ENCODE measurements at places on chromosomes 5 and 9. TPM values are rescaled to one million over a fixed set of nuclear protein-coding genes. Genes with fewer than 3 reads are reported as not detected.

- no peak for DNase-seq
Measured at GRCh38 chr5:141605523-141606277, 13.1 kb downstream of the DIAPH1 start.

GRCh38 chr5:150181027-150181426 lies 8.8 kb upstream of the SLC6A7 start:
- DNase-seq: no peak

GRCh38 chr9:30235564-30235963 lies 2148.9 kb upstream of the ACO1 start:
- no peak for DNase-seq

DNA sequence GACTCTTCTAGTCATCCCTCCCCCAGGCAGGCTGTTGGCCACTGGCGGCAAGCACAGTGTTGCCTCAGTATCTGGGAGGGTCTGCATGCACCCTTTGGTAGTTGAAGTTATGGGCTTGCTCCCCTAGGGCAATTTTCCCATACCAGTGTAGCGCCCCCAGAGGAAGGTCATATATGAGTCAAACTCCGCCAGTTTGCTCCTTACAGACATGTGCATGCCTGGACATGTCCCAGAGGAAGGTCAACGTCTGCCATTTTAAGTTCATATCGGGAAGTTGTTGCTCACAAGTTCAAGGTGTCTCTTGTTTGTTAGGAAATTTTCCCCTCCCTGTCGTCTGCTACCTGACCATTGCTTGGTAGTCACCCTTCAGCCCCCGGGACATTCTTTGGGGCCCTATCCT lies 51.3 kb upstream of the MROH2B start:
- DNase-seq: no peak

DNA sequence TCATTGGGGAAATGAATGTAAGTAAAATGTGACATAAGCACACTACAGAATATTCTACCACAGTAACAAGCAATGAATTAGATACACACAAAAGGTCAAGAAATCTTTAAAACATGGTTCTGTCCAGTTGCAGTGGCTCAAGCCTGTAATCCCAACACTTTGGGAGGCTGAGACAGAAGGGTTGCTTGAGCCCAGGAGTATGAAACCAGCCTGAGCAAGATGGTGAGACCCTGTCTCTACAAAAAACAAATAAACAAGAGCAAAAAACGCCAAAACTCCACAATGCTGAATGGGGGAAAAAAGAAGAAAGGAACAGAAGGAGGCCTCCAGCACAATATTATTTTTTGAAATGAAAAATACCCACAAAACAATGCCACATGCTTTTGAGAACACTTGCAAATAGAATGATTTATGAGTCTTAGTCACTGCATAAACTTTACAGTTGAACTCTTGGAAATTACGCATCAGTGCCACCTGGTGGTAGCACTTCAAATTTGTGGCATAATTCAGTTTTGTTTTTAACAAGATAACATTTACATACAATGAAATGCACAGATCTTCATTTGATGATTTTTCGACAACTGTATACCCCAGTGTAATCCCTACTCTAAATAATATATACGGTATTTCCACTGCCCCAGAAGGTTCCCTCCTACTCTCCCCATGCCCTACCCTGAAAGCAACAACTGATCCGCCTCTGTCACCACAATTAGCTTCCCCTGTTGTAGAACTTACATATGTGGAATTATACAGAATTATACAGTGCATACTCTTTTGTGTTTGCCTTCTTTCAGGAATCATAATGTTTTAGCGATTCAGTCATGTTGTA lies 14.4 kb upstream of the SPINK4 start:
- DNase-seq: no peak

DNA sequence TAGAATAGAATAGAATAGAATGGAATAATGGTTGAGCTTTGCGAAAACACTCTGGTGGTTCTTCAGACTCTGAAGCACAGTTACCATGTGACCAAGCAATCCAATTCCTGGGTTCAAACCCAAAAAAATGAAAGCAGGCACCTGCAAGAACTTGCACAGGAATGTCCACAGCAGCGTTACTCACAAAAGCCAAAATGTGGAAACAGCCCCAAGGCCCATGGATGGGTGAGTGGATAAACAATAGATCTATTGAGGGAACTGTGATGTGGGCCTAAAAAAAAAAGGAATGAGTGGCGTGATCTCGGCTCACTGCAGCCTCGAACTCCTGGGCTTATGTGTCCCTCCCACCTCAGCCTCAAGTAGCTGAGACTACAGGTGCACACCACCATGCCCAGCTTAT lies 21.4 kb upstream of the TMEM250 start:
- DNase-seq: no peak

- DNase-seq: no peak
Measured at GRCh38 chr5:91127456-91128081, 255.5 kb downstream of the ARRDC3 start.

GRCh38 chr5:154829589-154830218 lies 20.7 kb downstream of the FAXDC2 start:
- DNase-seq: no peak

- DNase-seq: no peak
Measured at GRCh38 chr9:13992138-13993088, 321.5 kb downstream of the NFIB start.

DNA sequence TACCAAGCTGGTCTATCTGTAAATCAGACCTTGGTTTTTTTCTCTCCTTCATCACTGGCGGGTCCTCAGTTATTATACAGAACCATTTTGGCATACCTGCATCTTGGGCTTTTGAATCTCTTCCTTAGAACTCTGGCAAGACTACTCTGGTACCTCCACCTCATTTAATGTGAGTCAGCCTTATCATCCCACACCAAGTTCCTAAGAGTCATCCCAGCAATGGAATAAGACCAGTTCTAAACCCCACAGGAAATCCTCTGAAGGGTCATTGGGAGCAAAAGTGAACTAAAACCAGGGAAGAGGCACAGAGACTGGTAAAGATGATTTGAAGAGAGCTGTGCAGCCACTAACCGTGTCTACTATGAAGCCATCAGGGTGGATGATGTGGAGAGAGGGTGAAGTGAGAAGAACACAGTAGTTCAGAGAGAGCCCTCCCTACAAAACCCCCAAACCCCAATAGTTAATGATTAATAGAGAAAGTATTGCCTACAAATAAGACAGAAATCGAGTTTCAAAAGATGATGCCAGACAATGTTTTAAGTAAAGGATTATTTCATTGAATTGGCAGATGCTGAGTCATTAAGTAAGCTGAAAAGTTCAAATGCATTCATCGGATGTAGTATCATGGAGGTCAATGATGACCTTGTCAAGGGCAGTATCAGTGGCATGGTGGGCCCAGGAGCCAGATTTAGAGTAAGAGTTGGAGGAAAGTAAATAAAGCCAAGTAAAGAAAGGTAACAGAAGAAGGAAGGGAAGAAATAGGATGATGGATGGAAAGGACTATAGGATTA lies 85.4 kb downstream of the PCSK1 start:
- DNase-seq: no peak

- no peak for DNase-seq
Measured at GRCh38 chr9:110545705-110546104, 33.8 kb downstream of the SVEP1 start.

DNA sequence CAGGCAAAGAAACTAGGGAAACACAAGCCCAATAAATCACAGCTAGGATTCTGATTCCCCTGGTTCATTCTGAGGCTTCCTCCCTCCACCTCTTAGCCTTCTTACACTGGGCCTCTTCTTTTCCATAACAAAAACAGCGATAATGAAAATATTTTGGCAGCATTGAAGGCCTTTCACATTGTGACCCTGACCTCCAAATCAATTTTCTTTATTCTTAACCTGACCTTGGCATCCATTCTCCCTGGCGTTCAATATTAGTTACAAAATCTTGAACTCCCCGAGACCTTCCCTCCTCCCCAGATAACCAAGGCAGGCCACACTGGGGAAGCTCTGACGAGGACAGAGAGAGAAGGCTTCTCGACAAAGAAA lies 399.9 kb downstream of the ZSWIM6 start:
- no peak for DNase-seq

DNA sequence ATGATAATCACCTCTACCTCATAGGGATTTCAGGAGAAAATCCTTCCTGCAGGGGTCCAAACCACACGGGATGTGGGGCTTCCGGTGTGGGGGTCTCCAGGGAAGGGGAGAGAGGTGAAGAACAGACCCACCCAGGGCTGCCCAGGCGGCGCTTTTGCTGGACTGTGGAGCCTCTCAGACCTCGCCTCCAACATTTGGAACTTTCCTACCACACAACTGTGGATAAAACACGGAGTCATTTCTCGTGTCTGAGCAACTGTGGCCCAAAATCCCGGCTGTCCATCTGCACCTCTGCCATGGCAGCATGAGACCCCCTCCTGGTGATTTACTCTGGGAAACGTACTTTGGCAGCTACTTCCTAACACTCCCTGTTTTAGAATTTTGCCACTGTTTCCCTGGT lies 307.8 kb upstream of the IRX4 start:
- DNase-seq: no peak

GRCh38 chr5:123659011-123659410 lies 147.0 kb downstream of the CSNK1G3 start:
- no peak for DNase-seq

DNA sequence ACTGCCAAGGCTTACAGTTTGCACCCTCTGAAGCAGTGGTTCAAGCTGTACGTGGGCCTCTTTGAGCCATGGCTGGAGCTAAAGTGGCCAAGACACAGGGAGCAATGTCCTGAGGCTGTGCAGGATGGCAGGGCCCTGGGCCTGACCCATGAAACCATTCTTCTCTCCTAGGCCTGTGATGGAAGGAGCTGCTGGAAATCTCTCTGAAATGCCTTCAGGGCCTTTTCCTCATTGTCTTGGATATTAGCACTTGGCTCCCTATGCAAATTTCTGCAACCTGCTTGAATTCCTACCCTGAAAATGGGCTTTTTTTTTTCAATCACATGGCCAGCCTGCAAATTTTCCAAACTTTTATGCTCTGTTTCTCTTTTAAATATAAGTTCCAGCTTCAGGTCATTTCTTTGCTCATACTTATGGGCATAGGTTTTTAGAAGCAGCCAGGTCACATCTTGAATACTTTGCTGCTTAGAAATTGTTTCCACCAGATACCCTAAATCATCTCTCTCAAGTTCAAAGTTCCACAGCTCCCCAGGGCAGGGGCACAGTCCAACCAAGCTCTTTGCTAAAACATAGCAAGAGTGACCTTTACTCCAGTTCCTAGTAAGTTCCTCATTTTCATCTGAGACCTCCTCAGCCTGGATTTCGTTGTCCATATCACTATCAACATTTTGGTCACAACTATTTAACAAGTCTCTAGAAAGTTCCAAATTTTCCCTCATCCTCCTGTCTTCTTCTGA lies 138.3 kb downstream of the OSTF1 start:
- DNase-seq: no peak

GRCh38 chr5:138569782-138570181 lies 5.4 kb downstream of the HSPA9 start:
- DNase-seq: no peak

GRCh38 chr9:132547976-132548730 lies 34.3 kb upstream of the BARHL1 start:
- DNase-seq: no peak

DNA sequence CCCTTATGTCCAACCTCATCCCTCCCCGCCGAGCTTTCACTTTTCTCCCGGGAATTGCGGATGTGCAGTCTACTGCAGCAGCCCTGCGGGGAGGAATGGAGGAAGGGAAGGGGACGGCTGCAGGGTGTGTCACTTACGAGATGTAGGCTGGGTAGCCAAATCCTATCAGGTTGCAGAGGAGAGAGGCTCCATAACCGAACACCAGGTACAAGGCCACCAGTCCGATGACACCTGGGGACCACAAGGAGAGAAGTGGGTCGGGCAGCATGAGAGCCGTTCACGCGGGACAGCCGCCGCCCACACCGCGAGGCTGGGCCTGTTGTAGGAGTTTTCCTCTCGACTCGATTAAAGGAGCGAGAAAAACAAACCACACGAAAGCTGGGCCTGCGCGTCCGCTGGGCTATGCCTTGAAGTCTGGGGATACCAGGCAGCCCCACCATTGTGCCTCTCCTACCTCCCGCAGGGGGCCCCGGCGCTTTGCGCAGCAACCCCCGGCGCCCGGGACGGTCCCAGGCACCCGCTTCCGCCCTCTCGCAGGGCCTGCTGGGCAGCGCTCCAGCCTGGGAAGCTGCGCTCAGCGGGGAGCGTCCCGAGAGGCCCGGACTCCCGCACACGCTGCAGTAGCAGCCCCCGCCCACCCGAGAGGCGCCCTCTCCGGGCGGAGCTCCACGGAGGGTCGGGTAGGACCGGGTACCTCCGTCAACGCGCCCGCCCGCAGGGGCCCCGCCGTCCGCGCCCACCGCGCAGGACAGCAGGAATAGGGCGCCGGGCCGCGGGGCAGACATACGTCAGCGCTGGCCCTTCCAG lies 798 bp downstream of the REEP5 start:
- peak; percentile 73 for DNase-seq

DNA sequence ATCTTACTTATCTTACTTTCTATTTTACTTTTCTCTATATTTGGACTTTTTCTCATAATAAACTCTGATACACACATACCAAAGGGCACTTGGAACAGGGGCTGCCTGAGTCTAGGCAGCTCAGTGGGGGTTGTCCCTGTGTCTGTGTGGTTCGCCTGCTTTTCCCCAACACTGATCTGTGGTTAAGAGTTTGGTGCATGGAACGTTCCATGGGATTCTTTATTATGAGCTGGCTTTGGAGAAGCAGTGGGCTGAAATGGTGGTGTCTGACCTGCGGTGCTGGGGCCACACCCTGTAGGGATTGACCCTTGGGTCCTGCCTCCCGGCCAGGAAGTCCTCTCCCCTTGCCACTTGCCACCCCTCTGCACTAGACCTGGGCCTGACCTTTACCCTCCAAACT lies 47.4 kb downstream of the ANKRD33B start:
- DNase-seq: no peak

GRCh38 chr5:162230348-162230747 lies 162.8 kb downstream of the GABRG2 start:
- no peak for DNase-seq

GRCh38 chr5:141560151-141560550 lies 58.6 kb downstream of the DIAPH1 start:
- DNase-seq: peak; percentile 39

- DNase-seq: no peak
Measured at GRCh38 chr5:120531215-120531614, 67.1 kb downstream of the PRR16 start.

ATOSB gene
- total RNA-seq: 2.5 TPM

OTULINL gene
- 24.2 TPM for total RNA-seq

CCL21 gene
- 1.9 TPM for total RNA-seq

TCF7 gene
- 5.6 TPM for total RNA-seq

DBN1 gene
- 14.4 TPM for total RNA-seq

CCDC152 gene
- total RNA-seq: 0.43 TPM

F2R gene
- total RNA-seq: 7.1 TPM

GOLM1 gene
- total RNA-seq: 23.9 TPM

MLANA gene
- not detected for total RNA-seq

NR2F1-AS1 gene
- 2.1 TPM for total RNA-seq

IQGAP2 gene
- total RNA-seq: 41.1 TPM

TPPP gene
- 3.1 TPM for total RNA-seq
